ENCODE measurements at places on chromosomes 3 and 15.

DNA sequence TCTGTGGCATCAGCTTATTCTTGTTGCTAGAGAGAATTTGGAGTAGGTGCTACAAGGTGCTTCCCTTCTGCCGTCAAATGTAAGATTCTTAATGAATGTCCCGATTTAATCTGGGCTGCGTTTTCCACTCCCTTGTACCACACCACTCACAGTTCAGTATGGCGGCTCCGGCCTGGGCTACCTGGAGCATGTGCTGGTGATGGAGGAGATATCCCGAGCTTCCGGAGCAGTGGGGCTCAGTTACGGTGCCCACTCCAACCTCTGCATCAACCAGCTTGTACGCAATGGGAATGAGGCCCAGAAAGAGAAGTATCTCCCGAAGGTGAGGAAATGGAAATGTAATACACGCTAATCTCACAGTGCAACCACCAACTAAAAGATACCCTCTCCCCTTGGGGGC lies 4.9 kb downstream of the IVD start:
- DNase-seq = no peak

DNA sequence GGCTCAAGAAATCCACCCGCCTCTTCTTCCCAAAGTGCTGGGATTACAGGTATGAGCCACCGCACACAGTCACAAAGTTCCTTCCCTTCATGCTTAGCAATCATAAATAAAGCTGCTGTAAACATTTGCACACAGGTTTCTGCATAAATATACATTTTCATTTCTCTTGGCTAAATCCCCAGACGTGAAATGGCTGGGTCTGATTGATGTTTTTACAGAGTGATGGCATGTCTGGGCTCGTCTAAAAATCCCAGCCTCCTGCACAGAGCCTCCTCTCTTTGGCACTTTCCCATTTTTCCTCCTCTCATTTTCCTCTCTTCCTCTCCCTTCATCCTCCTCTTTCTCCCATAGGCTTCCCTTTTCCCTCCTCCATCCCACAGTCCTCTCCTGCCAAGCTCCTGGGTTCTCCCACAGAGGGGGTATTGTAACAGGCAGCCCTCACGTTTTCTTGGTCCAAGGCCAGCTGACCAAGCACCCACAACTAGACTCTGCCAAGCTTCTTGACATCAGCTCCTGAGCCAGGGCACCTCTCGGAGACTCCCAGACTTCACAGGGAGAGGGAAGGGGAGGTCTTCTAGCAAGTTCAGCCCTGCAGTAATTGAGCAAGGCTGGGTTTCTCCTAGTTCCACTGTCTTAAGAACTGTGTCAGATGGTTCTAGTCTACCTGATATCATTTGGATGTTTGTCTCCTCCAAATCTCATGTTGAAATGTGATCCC lies 10.5 kb upstream of the PLA2G4E start:
- DNase-seq = no peak

- no peak for DNase-seq
These were observed 316.6 kb upstream of the TGFBR2 start for GRCh38 chr3:30289766-30290165.

GRCh38 chr3:9102240-9102981 lies 139.1 kb upstream of the RAD18 start:
- no peak for DNase-seq

- DNase-seq = no peak
These were observed 27.0 kb upstream of the C15orf39 start for GRCh38 chr15:75174729-75175128.

DNA sequence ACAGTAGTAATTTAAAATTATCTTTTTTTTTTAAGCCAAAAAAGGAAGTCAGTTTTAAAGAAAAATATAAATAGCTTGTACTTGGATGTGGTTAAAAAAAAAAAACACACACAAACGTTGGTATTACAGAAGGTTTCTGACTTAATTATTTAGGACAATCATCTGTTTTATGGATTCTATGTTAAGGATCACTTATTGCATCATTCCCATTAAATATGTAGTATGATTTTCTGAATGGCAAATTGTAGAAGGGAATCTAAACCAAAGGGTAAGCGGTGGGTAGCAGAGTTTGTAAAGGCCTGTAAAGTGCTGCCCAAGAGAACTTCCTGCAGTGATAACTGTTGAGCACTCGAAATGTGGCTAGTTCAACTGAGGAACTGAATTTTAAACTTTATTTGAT lies 8.0 kb downstream of the SENP2 start:
- no peak for DNase-seq

GRCh38 chr15:42750306-42750705 lies 13.4 kb upstream of the CDAN1 start:
- DNase-seq = no peak

DNA sequence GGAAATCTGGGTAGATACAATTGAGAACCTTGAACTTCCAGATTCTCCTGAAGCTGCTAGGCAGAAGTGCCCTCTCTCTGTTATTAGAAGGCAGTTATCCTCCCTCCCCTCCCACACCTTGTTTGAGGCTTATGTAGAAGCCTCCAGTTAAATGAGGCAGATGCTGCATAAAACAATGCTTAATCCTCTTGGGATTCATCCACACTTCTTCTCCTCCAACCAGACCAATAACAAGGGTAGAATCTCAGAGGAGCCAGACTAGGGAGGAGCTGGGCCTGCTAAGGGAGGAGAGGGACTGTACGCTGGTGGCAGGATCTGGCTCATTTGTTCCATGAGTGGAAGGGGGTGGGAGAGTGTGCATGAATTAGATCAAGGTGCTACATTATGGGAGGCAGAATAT lies 88.3 kb upstream of the PRR23C start:
- no peak for DNase-seq

- DNase-seq = no peak
These were observed 47.6 kb downstream of the SLMAP start for GRCh38 chr3:57803647-57804081.

DNA sequence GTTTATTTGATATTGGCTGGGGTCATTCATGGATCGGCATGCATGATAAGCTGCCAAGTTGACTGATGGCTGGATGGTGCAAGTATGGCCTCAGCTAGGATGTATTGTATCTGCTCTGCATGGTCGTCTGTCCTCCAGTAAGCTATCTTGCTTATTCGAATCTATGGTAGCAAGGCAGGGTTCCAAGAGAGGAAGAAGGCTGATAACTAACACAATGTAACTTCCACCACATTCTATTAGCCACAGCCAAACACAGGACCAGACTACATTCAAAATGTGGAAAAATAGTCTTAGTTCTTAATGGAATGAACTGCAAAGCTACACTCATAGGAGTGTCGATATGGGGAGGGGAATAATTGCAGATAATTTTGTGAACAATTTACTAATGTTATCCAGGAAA lies 175.2 kb downstream of the ARPP21 start:
- DNase-seq = no peak

- no peak for DNase-seq
These were observed 870 bp upstream of the TSEN2 start for GRCh38 chr3:12483410-12483809.

- DNase-seq = no peak
These were observed 39.7 kb downstream of the CYP11A1 start for GRCh38 chr15:74327756-74328155.

- no peak for DNase-seq
These were observed 195.5 kb downstream of the BCHE start for GRCh38 chr3:165641569-165642310.

DNA sequence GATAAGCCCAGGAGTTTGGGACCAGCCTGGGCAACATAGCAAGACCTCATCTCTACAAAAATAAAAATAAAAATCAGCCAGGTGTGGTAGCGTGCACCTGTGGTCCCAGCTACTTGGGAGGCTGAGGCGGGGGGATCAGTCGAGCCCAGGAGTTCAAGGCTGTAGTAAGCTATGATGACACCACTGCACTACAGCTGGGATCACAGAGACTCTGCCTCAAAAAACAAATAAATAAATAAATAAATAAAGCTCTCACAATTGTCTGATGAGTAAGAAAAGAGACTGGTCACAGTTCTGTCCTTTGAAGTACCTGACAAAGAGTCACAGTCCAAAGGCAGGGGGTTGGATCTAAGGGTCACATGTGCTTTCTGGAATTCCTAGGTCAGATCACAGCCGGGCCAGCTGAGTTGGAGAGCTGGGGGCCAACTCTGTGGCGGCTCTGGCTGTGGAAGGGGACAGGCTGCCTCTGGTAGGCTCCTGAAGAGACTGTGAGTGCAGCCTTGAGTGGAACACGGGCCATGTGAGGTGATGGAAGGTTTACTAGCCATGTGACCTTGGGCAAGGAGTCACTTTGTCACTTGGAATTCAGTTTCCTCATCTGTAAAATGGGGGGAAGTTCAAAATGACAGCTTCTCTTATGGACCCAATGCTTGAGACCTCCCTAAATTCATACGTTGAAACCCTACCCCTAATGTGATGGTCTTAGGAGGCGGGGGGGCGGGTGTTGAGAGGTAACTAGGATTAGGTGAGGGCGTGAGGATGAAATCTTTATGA lies 47.2 kb downstream of the WHAMM start:
- DNase-seq = peak; percentile 56

DNA sequence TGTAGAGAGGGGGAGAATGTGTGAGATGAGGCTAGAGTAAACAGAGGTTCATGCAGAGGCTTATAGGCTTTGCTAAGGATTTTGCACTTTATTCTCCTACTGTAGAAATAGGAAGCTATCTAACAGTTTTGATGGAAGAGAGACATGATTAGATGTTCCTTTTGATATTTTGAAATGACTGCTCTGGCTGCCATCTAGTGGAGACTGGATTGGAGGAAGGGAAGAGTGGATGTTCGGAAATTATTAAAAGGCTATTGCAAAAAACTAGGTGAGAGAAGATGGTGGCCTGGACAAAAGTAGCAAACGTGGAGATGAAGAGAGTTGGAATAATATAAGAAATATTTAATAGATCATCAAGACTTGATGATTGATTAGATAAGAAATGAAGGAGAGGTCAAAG lies 42.2 kb downstream of the SYN2 start:
- no peak for DNase-seq

DNA sequence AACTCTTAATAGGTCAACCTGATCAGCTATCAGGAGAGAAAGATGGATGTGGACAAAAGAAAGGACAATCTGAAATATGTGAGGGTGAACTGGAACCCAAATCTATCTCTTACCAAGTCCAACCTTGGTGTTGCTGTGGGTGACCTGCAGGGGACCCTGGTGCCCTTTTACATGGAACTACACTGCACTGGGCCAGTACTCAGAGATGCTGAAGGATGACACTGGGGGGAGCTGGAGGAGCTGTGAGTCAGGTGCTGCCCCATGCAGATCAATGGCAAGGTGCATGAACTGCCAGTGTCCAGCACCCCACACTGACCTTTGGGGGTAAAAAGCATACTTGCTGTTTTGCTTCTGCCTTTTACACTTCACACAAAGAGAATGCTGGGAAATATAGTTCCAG lies 55.6 kb upstream of the TBC1D5 start:
- DNase-seq = no peak
